Camera-type eye (tissue), 1 donor: ENCODE measurements at places on chromosomes 2 and 18. TPM values are rescaled to one million over a fixed set of nuclear protein-coding genes. Genes with fewer than 3 reads are reported as not detected.

Gene EMX1
- not detected for total RNA-seq

Gene LRRC30
- total RNA-seq = 0.49 TPM

Gene SCYGR2
- not detected for total RNA-seq

Gene MAL
- total RNA-seq = 4.9 TPM

Gene GALNT14
- 2.2 TPM for total RNA-seq

Gene SH3BP4
- total RNA-seq = 40.6 TPM

Gene RGPD8
- 37.1 TPM for total RNA-seq

Gene PAPOLG
- total RNA-seq = 52.4 TPM

Gene ABCA12
- 0.99 TPM for total RNA-seq

Gene KCNG2
- 1.9 TPM for total RNA-seq

Gene GPATCH11
- 17.2 TPM for total RNA-seq

Gene UGT1A6
- total RNA-seq = 0.55 TPM
